SJSA1 (cell line): ENCODE measurements at places on chromosomes 7 and 10.

GRCh38 chr10:78942091-78942501 lies 126.7 kb upstream of the ZMIZ1 start:
- no peak for DNase-seq

DNA sequence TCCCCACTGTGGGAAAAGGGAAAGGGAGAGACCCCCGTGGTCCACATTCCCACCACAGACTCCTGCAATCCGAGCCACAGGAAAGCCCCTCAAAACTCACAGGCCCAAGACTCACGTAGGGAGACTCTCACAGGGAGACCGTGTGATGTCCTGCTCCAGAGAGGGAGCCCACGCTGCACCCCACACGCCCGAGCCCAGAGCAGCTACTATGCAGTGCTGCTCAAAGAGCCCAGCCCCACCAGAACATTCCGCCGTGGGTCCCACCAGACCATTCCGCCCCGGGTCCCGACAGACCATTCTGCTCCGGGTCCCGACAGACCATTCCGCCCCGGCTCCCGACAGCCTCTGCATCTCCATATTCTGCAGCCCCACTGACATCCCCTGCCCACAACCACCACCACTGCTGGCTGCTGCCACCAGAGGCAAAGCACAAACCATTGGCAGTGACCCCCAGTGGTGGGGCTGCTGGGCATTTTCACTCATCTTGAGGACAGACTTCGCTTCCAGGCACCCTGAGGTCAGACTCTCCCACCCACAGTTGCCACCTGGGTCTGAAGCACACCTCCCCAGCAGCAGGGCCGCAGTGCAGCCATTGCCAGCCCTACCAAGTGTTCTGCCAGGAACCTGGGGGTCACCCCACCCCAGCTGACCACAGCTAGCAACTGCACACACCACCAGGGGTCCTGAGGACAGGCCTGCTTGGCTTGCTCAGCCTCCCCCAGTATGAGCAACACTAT lies 625.4 kb upstream of the FOXK1 start:
- no peak for DNase-seq

DNA sequence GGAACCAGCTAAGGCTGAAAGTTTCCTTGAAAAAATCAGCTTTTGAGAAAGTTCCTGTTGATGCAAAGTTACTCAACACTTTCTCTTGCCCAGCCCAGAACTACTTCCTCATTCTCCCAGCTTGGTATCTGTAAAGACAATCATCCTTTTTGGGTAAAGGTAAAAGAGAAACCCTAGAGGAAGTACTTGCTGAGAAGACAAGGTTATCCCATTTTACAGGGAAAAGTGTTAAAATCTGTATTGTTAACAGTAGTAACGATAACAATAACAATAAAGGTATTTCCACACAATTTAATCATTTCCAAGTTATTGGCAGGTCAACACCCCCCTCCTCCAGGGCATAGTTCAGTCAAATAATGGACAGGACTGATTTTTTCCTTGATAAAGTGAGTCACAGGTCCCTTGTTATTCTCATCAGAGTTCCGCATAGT lies 2.4 kb downstream of the ALOX5 start:
- no peak for DNase-seq

- DNase-seq, result no peak
Measured at GRCh38 chr10:124604214-124605000, 139.8 kb downstream of the FAM53B start.

DNA sequence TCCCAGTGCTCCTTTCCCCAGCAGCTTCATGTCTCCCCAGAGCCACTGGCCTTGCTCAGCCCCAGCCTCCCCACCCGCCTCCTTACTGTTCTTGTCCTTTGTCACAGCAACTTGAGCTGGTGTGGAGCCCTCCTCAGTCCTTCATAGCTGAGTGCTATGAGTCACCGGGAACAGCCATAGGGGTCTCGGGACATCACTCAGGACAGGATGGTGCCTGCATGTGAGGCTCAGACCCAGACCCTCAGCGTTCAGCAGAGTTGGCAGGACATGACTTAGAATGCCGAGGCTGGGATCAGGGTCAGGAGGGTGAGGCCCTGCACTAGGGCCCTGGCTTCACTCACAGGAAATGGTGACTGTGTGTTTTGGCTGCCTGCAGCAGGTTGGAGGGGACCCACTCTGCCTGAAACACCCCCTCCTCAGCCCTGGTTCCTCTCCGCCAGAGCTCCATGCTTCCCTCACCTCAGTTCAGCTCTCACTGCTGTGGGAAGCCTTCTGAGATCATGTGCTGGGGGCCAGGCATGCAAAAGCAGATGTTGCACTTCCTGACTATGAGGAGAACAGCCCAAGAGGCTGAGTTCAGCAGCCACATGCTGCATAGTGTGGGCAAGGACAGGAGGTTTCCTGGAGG lies 40.7 kb upstream of the GJD4 start:
- no peak for DNase-seq

DNA sequence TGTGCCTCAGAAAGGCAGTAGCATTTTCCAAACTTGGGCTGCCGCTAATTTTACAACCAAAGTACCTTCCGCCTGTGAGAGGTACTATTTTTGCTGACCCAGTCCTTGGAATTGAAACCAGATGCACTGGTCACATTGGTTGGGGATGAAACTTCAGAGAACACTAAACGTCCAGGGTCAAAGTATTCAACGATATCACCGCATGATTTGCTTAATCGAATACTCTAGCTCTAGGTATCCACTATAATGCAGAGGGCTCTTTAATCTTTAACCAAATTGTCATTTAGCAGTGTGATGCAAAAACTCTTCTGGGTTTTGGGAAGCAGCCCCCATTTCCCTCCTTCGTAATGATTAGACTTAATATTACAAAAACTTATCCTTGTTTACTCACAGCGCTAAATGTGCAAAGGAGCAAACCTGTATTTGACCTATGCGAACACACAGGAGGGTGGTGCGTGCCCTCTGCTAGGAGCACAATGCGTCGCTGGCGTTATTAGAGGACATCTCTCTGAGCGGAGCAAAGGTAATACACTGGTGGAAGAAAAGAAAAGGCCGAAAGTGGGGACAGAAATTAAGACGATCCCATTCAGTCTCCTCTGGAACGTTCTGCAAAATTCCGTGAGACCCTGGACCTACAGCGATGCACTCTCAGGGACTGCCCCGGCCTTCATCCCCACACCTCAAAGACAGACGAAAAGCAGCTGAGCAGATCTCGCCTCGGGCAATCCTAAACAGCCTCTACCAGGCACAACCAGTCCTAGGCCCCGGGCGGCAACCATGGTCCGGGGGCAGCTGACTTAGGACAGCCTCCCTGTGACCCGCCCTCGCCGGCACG lies 916 bp upstream of the EEPD1 start:
- DNase-seq, result no peak

GRCh38 chr10:124670849-124671248 lies 73.3 kb downstream of the FAM53B start:
- DNase-seq, result no peak
